ENCODE measurements at places on chromosomes 11 and 22. TPM values are rescaled to one million over a fixed set of nuclear protein-coding genes. Genes with fewer than 3 reads are reported as not detected.

DNA sequence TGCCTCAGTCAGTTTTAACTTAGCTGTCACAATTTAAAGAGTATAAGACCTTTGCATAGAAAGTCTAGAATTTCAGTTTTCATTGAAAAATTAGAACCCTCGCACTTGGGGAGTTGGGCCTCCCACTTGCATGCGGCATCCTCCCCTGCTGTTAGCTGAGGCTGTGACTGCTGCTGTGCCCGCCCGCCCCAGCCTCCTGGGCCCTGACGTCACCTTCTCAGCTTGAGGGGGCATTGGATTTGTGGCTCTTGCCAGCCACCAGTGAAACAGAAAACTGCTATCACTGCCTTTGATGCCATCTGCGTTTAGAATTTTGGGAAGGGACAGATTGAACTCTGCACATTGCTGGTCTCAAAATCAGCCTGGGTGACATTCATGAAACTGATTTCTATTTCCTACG, 108.7 kb downstream of the CTTN start:
- no peaks in the 10 kb centered on the region for H3K27me3 ChIP-seq
- no peaks in the 10 kb centered on the region for H3K4me1 ChIP-seq
- no peak overlapping the region for H3K4me3 ChIP-seq

BIRC3 gene
- total RNA-seq = 9.6 TPM

TMPRSS6 gene
- total RNA-seq = 0.35 TPM

TBRG1 gene
- total RNA-seq = 13.9 TPM

GRCh38 chr11:124766156-124766555, 4.1 kb upstream of the ESAM start:
- no peak overlapping the region for H3K4me3 ChIP-seq
- no peaks in the 10 kb centered on the region for H3K36me3 ChIP-seq
- peaks cover 5% of the 10 kb centered on the region for H3K4me1 ChIP-seq
- H3K27me3 ChIP-seq = no peaks in the 10 kb centered on the region

C11orf87 gene
- not detected for total RNA-seq

LGR4 gene
- 73.0 TPM for total RNA-seq

MS4A6E gene
- not detected for total RNA-seq

APOA4 gene
- not detected for total RNA-seq

- DNase-seq = no peak
- no peak overlapping the region for H3K4me3 ChIP-seq
- no peak overlapping the region for H3K27ac ChIP-seq
- H3K4me1 ChIP-seq = no peaks in the 10 kb centered on the region
- no peaks in the 10 kb centered on the region for H3K27me3 ChIP-seq
Observed at GRCh38 chr22:42060489-42060888, 10.1 kb downstream of the NAGA start.

GRCh38 chr11:30549565-30549964, 36.6 kb downstream of the MPPED2 start:
- H3K27me3 ChIP-seq = no peaks in the 10 kb centered on the region
- H3K36me3 ChIP-seq = no peaks in the 10 kb centered on the region
- no peaks in the 10 kb centered on the region for H3K4me1 ChIP-seq
- H3K27ac ChIP-seq = no peak overlapping the region
- H3K4me3 ChIP-seq = no peak overlapping the region

DCHS1 gene
- 4.1 TPM for total RNA-seq
